ENCODE measurements at places on chromosomes 1 and 21.

DNA sequence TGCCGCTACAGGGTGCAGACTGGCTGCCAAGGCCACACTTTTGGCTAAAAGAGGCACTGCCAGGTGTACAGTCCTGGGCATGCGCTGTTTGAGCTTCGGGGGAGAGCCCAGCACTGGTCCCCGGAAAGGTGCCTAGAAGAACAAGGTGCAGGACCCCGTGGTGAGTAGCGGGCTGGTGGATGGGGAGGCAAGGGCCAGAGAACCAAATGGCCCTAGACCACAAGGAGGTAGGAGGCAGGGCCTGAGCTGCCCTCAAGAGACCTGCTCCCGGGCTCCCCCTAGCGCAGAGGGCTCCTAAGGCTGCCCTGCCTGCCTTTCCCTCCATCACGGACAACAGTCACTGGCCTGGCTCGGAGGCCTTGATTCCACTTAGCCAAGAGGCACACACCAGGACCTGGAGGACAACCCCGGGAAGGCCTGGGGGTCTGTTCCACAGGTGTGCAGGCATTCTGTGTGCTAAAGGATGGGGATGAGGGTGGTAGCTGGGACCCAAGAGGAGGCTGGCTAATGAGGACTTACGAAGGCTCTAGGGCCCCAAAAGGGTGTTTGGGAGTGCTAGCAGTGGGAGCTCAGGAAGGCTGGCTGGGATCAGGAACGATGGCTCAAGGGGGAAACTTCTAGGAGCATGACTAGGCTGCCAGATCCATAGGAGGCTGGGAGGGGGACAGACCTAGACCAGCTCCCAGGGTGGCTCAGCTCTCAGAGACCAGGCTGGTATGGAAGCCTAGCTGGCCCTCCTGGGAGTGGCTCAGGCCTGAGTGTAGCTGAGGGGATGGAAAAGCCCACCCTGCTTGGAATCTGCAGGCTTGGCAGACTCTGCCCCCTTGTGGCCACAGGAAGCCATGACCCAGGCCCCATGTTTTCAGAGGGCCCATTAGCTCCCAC lies 742 bp downstream of the ARTN start:
- peak; percentile 52 for DNase-seq

- no peak for DNase-seq
Measured at GRCh38 chr1:173946380-173946921, 29.3 kb upstream of the SERPINC1 start.

GRCh38 chr1:6024376-6024775 lies 21.3 kb upstream of the KCNAB2 start:
- no peak for DNase-seq

GRCh38 chr1:64969305-64970046 lies 3.1 kb upstream of the JAK1 start:
- no peak for DNase-seq

DNA sequence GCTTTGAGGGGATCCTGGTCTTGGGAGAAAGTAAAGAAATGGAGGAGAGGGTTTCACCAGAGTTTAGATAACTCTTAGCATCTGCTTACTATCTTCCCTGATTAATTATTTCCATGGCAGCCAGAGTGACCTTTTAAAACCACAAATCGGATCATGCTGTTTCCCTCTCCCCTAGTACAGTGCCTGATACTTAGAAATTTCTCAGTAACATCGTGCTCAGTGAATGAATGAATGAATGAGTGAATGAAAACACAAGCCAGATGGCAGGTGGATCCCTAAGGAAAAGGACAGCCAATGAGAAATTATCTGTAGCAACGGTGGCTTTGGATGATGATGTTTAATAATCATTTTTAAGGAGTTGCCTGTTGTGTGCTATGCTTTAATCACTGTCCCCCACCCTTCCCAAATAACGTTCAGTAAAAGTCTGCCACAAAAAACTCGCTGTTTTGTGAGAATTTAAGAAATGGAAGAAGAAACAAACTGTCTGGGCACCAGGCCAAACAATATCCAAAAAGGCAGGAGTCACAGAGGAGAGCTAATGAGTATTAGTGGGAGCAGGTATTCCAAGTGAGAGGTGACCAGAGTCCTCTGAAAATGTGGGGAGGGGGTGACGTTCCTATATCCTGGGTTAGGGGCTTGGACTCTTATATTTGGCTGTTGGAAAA lies 737 bp upstream of the SMAP2 start:
- DNase-seq = no peak

DNA sequence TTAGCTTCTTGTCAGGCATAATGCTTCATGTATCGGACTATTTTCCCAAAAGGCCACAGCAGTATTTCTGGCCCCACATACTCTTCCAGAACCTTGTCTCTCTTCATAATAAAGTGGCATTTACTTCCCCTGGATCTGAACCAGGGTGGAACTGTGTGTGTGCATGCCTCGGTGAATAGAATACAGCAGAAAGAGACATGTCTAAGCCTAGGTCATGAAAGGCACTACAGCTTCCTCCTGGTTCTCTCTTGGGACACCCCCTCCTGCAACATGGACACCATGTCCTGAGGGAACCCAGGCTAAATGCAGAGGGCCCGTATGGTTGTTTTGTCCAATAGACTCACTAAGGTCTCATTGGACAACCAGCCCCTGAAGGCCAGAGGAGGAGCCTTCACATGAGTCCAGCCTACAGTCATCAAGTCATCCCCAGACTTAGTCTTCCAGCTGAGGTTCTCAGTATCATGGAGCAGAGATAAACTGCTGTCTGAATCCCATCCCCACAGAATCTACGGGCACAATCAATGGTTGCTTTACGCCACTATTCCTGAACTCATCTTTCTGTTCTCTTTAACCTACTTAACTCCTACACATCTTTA lies 35.0 kb downstream of the USP24 start:
- no peak for DNase-seq

DNA sequence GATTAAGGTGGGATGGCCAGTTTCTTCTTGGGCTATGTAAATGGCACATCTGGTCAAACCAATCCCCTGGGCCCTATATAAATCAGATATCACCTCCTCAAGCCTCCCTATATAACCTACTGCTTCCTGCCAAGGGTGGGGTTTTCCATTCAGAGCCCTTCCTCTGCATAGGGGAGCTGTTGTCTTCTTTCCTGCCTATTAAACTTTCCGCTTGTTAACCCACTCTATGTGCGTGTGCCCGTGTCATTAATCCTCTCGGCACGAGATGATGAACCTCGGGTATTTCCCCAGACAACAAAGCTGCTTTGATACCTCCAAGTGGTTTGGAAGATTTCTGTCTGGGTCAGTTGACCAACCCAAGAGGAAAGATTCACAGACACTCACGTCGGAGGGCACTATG lies 19.3 kb upstream of the SERTAD4 start:
- no peak for DNase-seq

GRCh38 chr21:44872323-44872648 lies 1.2 kb downstream of the PTTG1IP start:
- DNase-seq = no peak

GRCh38 chr1:67582625-67583461 lies 102.2 kb upstream of the GADD45A start:
- no peak for DNase-seq

GRCh38 chr1:1068517-1069055 lies 5.5 kb downstream of the RNF223 start:
- no peak for DNase-seq

GRCh38 chr1:180930687-180931086 lies 18.0 kb downstream of the KIAA1614 start:
- DNase-seq = no peak

DNA sequence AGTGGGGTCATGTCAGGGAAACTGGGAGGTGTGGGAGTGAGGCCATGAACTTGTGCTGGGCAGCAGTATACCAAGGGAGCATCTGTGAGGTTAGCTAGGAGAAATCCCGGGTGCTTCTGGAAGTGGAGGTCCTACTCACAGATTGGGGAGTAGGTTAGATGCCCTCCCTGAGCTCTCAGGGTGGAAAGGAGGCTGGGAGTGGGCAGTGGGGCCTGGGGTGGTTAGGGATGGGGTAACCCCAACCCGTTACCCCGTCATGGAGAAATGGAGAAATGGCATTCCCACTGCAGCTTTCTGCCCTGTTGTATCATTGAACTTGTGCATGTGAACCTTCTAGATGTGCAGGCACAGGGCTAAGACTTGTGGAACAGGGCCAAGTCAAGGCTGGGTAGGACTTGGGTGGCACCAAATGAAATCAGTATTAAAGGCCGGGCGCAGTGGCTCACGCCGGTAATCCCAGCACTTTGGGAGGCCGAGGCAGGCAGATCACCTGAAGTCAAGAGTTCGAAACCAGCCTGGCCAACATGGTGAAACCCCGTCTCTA lies 27.2 kb downstream of the EXOC8 start:
- DNase-seq = no peak

DNA sequence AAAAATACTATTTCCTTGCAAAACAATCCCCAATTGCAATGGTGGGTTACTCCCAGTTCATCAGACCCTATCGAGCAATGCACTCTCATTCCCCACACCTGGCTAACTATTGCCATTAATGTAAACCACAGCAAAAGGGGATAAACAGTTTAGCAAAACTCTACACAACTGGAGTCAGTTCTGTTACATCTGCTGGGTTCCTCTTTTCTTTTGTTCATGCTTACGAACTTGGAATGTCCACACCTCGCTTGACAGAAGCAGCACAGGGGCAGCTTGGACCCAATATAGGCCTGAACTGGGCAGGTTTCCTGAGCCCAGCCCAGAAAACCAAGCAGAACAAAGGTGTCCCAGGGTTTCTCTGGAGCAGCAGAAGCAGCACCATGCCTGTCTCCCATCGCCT lies 57.4 kb downstream of the ADSS2 start:
- no peak for DNase-seq

DNA sequence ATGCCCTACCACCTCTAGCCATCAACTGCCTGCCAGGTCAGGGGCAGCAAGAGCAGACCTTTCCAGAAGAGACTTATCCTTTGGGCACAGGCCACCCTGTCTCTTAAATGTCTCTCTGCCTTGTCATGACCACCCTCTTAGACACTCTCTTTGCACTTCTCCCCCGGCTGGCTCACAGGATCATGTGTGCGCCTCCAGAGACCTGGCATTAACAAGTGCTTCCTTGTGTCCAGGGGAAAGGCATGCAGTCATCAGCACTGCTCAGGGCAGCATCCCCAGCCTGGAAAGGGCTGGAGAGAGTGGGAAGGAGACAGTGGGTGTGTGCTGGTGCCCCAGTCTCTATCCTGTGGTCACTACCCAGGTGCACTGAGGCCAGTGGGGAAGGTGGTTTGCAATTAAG lies 85.2 kb upstream of the TLR5 start:
- no peak for DNase-seq

DNA sequence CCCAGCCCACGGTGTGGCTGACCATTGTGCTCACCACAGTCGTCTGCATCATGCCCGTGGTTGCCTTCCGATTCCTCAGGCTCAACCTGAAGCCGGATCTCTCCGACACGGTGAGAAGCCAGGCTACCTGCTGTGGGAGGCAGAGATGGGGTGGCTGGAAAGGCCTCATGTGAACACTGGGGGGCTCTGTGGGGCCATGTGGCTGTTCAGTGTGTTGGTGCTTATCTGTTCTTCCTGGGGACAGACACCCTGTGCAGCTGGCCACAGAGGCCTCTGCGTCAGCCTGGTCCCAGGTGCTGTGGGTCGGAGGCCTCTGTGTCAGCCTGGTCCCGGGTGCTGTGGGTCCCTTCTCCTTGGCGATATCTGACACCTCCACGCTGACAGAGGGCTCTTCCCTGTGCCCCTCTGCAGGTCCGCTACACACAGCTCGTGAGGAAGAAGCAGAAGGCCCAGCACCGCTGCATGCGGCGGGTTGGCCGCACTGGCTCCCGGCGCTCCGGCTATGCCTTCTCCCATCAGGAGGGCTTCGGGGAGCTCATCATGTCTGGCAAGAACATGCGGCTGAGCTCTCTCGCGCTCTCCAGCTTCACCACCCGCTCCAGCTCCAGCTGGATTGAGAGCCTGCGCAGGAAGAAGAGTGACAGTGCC lies 23.2 kb downstream of the ATP8B2 start:
- no peak for DNase-seq

- no peak for DNase-seq
Measured at GRCh38 chr1:12566484-12567287, 51.3 kb downstream of the DHRS3 start.

DNA sequence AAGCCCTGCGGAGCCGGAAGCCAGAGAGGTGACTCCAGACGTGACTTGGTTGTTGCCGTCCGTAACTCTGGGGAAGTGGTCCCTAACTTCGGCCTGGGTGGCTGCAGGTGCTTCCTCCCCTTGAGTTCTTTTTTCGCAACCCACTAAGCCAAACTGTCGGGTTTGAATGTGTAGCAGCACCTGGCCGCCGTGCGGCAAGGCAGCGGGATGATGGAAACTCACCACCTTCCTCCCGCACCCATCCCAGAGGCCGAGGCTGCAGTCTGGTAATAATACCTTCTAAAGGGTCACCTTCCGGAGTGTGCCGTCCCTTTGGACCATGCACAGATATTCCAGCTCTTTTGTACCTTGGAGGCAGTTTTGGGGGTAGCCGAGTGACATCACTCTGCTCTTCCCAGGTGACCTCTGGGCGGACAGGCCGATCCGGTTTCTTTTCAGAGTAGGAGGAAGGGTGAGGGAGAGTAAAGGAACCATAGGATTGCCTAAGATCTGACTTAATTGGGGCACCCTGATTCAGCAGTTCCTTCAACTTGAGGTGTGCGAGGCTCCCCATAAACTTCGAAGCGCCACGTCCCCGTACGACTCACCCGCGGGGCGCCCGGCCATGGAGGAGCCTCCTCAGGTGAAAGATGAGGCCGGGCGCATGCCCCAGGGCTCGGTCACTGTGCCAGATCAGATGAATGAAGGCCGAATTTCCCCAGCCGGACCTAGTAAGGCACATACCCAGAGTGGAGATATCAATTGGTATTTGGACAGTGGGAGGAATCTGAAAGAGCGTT lies 1.0 kb downstream of the KCNK1 start:
- no peak for DNase-seq

- DNase-seq = no peak
Measured at GRCh38 chr1:204782118-204782700, 88.5 kb upstream of the NFASC start.

DNA sequence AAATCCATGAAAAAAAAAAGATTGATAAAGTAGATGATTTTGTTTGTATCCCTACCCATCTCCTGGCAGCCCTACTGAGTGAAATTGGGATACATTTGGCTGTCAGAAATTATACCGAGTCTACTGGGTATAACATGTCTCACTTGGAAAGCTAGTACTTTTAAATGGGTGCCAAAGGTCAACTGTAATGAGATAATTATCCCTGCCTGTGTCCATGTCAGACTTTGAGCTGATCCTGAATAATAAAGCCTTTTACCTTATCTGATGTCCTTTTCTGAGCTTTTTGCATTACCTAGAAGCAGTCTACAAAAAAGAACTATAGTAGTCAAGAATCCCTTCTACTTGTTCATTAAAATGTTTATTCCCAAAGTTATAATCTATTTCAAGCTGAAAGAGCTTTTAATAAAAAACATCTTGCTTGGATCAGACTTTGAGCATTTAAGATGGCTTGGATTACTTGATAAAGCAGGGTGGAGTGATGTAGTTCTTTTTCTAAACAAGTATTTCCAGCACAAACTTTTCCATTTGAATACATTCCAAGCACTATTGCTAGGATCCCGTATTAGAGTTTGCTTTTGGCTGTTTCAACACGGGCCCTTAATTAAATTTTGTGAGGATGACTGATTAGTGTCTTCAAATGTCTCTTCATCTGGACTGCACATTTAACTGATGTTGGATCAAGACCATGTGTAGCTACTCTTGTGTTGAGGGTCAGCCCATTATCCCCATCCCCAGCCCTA lies 69.2 kb downstream of the DTL start:
- DNase-seq = no peak

GRCh38 chr1:245240648-245241165 lies 85.9 kb downstream of the KIF26B start:
- DNase-seq = no peak

All from activated T-cell treated with anti-CD3 and anti-CD28 coated beads for 48 hours (primary cell).